ENCODE measurements at places on chromosomes 3 and 15.

DNA sequence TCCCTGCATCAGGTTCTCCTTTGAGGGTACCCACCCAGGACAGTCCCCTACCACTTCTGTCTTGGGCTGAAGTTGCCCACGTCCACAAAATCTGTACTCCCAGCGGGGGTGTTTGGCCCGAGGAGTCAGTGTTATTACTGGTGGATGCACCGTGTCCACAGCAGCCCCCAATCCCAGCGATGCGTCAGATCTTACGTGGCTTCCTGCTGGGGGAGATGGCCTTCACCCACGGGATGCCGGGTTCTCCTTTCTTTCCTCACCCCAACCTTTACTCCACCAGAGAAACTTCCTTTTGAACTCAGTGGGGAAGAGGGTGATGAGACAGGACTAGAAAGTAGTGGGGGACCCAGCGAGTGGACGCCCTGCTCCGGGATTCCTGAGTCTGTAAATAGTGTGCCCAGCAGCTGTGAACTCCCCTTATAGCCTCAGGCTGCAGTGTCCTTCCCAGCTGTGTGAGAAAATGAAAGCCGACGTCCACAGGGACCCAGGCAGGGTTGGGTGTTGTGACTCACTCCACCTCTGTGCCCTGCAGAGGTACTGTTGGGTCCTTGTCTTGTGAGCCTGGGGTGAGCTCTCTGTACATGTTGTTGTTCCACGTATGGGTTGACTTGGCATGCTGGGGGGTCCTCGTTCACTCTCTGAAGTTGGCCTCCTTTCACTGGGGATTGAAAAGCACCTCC lies 31.5 kb downstream of the CRTAP start:
- DNase-seq = no peak

DNA sequence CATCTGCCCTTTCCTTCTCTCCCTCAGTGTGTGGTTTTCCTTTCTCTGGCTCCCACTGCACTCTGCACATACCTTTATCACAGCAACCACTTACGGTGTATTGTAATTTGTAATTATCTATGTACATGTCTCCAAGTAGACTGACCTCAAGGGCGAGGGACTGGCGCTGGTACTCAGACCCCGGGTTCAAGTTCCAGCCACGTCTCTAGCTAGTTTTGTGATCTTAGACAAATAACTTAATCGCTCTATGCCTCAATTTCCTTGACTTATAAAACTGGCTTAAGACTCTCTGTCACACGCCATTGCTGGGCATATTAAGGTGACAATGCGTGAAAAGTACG lies 607 bp upstream of the SENP2 start:
- DNase-seq = no peak

GRCh38 chr3:31882431-31882830 lies 98.6 kb downstream of the OSBPL10 start:
- no peak for DNase-seq

- no peak for DNase-seq
Measured at GRCh38 chr15:66006986-66007385, 137.7 kb downstream of the RAB11A start.

DNA sequence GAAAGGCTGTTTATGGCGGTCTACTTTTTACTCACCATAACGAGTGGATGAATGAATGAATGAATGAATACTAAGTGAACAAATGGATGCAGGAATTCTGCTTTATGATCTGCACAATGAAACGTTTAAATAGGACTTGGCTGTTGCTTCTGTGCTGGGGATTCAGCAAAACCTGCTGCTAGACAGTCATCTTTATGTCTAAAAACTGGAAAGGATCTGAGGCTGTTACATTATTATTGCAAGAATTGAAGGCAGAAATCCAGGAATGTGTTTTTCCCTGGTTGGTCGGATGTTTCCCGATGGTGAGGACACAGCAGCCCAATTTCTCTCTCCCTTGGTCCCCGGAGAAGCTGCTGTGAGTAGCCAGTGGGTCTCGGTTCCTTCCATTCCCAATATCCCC lies 94.2 kb downstream of the GABRG3 start:
- DNase-seq = no peak

DNA sequence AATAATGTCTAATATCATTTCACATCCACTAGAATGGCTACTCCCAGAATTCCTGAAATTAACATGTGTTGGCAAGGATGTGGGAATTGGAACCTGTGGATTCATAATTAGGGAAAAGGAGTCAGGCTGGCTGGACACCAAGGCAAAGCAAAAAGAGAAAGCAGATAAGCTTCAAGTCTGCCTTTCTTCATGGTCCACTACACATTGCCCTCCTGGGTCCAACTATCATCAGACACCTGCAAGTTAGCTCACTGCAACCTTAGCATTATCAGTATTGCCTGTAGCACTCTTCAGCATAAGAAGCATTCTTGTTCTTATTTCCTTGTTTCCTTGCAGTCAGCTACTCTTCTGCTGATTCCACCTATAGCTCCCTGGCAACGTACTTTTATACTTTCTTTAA lies 124.3 kb downstream of the ZNF280D start:
- no peak for DNase-seq

GRCh38 chr3:121809249-121809648 lies 25.6 kb downstream of the IQCB1 start:
- DNase-seq = no peak

- no peak for DNase-seq
Measured at GRCh38 chr15:50390554-50391264, 33.5 kb upstream of the USP8 start.

DNA sequence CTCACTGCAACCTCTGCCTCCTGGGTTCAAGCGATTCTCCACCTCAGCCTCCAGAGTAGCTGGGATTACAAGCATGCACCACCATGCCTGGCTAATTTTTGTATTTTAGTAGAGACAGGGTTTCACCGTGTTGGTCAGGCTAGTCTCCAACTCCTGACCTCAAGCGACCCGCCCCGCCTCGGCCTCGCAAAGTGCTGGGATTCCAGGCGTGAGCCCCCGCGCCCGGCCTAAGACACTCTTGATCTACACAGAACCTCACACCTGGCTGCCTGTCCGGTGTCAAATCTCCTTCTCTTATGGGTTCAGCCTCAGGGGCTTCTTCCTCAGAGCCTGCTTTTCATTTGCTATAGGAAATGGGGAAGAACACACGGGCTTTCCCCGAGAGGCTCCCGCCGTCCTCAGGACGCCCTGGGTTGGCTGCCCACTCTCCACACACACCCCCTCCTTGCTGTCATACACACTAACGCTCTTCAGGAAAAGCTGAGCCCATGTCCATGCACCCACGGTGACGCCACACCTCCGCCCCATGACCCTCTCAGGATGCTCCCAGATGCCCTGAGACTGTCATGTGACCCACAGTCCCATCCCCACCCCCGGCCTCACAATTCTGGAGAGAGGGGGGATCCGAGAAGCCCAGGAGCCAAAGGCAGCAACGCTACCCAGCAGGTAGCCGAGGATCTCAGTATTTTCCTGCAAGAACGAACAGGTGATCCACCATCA lies 10.4 kb downstream of the TMEM44 start:
- DNase-seq = no peak

GRCh38 chr15:42876224-42876623 lies 44.4 kb downstream of the TTBK2 start:
- no peak for DNase-seq

- no peak for DNase-seq
Measured at GRCh38 chr3:49470714-49471420, 800 bp downstream of the DAG1 start.

DNA sequence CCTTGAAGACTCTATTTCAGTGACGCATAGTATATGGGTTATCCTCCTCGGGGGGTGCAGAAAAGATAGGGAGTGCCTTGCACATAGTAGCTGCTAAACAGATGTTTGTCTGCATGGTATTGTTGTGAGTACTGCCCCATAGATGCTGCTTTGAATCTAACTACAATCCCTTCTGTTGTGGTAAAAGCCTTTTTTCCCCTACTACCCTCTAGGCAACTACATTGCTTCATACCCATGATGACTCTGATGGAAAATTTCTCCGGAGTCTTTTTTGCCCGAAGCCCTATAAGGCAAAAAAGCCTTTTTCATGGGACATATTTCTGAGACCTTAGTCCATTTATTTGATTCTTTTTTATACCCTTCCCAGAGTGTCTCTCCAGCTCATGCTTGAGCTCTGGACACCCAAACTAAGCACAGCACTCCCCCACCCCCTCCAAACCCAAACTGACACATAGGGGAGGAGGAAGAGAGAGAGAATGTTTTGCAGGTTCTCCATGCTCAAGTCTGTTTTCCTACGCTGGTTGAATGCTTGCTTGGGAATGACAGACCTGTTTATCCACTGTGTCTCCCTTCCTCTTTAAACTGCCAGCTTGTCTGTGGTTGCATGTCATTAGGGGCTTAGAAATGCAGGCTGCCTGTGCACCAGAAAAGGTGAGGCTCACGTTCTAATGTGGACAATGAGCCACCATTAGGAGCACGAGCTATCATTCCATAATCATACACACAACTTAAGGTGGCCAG lies 52.9 kb downstream of the LRTM1 start:
- no peak for DNase-seq

GRCh38 chr15:31222773-31223341 lies 103.8 kb upstream of the KLF13 start:
- DNase-seq = no peak

- DNase-seq = no peak
Measured at GRCh38 chr15:32723171-32723948, 5.6 kb downstream of the GREM1 start.

- DNase-seq = no peak
Measured at GRCh38 chr3:149180057-149180573, 41.5 kb downstream of the CP start.

DNA sequence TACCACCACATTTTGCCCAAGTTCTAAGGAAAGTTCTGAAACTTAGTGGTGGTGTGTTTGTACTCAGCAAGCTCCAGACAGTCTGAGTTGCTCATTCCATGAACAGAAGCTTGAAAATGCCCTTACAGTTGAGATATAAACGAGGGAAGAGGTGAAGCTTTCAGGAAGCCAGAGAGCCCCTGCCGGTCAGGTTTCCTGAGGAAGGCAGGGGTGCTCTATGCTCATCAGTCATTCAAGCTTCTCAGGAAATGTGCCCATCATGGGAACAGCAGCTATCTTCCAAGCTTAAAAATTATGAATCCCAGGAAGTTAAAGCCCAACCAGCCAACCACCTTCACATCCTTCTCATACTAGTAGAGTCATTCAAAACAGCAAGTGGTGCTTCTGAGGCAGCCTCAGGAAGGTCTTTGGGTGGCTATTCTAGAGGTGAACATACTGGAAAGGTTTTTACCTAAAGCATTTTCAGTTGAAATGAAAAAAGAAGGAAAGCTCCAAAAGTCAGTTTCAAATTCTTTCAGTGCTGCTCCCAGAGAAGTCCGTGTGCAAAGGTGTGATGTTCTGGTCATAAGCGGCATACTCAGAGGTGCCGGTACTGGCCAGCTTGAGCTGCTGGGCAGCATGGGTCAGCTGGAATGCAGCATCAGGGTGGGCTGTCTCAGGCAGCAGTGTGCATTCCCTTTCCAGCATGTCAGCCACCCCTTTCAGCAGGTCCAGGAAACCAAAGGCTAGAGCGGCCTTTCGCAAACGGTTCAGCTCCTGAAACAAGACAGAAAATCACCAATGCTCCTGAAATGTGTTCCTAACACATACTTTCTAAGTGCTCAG lies 31.8 kb downstream of the INTS14 start:
- no peak for DNase-seq

DNA sequence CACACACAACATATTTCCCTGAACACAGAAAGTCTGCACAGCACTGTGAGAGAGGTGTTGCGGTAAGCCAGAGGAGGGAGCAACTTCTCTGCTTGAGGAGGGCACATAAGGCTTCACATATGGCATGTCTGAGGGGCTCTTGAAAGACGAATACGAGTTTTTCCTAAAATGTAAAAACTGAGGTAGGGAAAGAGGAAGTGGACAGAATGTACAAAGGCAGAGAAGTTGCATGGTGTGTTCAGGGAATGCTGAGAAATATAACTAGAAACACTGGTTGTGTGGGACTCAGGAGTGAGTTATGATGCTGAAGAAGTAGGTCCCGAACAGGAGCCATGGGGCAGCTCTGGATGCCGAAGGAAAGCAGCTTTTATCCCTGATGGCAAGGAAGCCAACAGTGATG lies 22.8 kb upstream of the ATP8B4 start:
- no peak for DNase-seq

- DNase-seq = no peak
Measured at GRCh38 chr3:183381179-183381578, 47.2 kb downstream of the MCF2L2 start.

DNA sequence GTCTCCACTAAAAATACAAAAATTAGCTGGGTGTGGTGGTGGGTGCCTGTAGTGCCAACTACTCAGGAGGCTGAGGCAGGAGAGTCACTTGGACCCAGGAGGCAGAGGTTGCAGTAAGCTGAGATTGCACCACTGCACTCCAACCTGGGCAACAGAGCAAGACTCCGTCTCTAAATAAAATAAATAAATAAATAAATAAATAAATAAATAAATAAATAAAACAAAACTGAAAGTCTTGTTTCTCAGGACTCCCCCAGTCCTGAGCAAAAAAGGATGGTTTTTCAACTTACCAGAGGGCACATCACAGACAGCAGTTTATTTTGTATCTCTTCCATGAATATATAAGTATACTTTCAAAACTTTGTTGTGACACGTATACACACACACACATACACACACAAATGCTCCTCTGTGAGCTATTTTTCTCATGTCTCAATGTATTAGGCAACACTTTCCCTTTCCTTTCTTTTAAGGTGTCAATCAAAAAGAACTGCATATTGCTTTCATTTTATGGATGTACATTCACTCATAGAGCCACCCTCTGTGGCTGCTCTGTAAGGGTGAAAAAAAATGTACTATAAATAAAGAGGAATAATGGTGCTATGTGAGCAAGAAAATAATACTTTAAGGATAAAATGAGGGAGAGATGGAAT lies 54.8 kb upstream of the MITF start:
- no peak for DNase-seq

GRCh38 chr3:128495435-128495970 lies 2.5 kb upstream of the GATA2 start:
- no peak for DNase-seq

DNA sequence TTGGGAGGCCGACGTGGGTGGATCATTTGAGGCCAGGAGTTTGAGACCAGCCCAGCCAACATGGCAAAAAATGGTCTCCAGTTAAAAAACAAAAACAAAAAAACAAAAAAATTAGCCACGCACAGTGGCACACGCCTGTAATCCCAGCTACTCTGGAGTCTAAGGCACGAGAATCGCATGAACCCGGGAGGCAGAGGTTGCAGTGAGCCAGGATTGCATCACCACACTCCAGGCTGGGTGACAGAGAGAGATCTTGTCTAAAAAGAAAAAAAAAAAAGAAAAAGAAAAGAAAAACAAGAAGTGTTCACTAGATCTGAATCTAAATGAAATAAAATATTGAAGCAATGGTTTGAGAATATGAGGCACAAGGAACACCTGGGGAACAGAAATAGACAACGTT lies 36.7 kb downstream of the SLC9A9 start:
- DNase-seq = no peak

DNA sequence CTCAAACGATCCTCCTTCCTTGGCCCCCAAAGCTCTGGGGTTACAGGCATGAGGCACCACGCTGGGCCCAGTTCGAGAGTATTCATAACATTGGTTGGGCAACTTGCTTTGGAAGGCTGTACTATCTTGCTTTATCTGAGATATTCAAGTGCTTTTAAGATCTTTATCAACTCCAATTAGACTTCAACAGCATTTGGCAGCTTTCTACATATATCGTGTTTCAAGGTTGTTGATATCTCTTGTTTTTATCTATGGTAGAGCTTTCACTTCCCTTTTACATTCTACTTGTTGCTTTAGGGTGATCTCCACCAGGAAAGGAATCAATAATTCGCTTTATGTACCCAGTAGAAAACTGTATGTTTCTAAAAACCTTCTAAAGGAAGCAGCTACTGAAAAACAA lies 395.3 kb downstream of the IL5RA start:
- DNase-seq = no peak

Data from NCI-H524 (cell line).